Tongue (tissue), 3 donors: ENCODE measurements at places on chromosomes 1 and 21.

GRCh38 chr1:228978484-228979324, 243.4 kb downstream of the RHOU start:
- peak; percentile 87 for DNase-seq

- DNase-seq: no peak
Observed at GRCh38 chr1:242854466-242854865, 330.0 kb upstream of the PLD5 start.

GRCh38 chr1:65014321-65014720, 48.0 kb upstream of the JAK1 start:
- DNase-seq: no peak

DNA sequence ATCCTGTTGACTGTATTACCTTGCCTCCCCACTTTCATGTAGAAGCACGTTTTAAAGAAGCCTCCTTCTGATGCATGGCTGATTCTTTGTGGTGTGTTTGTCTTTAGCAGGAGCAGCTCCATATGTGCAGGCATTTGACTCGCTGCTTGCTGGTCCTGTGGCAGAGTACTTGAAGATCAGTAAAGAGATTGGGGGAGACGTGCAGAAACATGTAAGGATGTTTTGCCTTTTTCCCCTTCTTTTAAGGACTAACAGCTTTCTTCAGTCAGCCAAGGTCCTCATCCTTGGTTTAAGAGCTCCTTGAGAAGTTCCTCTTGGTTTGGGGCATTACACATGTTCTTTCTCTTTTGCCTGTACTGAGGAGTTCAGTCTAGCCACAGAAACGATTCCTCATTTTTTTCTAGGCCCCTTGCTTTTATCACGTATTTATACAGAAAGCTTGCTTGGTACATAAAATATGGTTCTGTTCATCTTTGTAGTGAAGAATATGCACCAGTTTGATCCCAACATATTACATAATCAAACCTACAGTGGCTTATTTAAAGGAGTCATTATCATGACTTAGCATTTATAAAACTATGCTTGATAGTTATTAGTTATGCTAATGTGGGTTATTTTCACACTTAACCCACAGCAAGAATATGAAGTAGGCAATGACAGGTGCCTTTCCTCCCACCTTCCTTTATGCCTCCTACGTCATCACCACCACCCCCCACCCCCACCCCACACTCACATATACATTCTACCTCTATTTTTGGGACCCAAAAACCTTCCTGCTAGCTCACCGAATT, 19.6 kb downstream of the CAP1 start:
- no peak for DNase-seq

DNA sequence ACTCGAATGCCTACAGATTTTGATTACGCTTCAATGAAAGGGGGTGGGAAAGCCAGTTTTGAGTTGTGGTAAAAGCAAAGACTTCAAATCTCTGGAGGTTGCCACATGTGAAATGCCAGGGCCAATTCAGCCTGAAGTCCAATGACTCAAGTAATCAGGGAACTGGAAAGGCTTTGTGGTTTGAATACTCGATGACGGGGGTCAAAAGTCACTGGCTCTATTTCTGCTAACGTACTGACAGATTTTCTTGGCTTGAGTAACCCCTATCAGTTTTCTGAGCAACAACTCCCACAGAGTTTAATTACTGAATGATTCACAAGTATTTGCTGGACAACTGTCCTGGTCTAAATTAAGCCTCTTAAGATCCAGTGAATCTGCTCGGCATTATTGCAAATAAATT, 152.2 kb downstream of the SIPA1L2 start:
- peak; percentile 58 for DNase-seq

DNA sequence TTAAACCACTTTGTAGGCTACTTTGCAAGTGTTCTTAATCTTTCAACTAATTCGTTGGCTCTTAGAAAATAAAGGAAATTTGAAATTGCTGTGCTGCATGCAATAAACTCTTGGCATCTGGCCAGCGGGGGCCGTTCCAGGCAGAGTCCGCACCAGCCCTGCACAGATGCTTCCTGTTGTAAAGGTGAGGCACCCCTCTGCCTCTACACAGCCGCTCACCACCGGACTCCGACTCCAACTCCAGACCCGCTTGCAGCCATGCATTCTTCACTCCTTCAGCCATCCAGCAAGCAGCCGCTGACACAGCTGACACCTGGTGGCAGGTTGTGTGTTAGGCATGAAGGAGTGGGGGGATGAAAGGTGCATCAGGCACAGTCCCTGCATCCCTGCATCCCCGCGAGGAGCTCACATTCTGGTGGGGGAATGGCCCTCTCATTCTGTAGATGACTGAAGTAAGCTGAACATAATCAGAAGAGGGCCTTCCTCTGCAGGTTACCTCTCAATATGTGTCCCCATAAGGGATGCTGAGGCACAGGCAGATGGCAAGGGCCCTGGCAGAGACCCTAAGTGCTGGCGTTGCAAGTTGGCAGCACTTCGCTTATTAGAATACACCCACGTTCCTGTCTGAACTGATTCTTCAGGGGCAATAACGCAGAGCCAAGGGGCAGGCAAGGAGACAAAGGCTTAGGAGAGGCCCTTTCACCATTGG, 56.8 kb downstream of the GLIS1 start:
- peak; percentile 74 for DNase-seq

DNA sequence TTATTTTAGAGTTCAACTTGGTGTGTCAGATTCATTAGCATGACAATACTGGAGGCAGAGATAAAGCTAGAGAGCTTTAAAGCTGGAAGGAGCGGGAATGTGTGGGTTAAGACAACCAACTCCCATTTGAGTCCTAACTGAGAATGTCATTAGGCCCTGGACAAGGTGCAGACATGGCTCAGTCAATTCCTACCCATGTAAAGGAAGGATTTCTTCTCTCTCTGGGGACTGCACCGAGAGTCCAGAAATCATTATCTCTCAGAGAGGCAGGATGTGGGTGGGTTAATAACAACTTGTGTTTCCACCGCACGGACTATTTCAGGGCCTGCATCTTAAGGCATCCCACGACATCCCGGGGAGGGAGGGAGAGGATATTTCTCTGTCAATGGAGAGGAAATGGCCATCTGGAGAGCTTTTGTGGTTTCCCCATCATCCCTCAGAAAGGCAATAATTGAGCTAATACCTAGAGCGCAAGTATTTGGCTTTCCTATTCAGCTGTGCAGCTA, 46.7 kb upstream of the SARS1 start:
- no peak for DNase-seq

DNA sequence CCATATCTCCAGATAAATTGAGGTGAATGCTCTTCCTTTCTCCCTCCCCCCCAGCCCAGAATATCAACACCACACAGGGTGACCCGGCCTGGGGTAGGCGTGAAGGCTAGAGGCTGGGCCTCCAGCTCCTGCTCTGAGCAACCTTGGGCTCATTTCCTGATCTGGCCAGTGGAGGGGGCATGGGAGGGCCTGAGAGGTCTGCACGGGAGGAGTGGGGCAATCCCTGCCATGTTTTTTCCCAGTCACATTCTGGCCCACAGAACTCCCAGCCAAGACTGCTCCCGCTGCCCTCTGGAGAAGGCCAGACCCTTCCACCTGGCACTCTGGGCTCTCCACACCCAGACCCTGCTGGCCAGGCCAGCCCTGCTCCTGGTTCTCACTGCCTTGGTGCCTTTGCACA, 3.9 kb downstream of the CLDN19 start:
- no peak for DNase-seq

- no peak for DNase-seq
Observed at GRCh38 chr1:231927431-231927830, 300.8 kb downstream of the DISC1 start.

- DNase-seq: no peak
Observed at GRCh38 chr1:165933446-165934170, 106.2 kb downstream of the UCK2 start.

DNA sequence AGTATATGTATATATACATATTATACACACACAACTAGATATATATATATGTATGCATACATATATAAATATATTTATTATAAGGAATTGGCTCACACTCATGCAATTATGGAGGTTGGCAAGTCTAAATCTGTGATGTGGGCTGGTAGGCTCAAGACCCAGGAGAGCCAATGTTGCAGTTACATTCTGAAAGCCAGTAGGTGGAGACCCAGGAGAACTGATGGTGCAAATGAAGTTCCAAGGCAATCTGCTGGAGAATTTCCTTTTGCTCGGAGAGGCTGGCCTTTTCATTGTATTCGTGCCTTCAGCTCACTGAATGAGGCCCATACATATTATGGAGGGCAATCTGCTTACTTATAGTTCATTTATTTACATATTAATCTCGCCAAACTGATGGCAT, 9.4 kb downstream of the IVL start:
- peak; percentile 28 for DNase-seq

DNA sequence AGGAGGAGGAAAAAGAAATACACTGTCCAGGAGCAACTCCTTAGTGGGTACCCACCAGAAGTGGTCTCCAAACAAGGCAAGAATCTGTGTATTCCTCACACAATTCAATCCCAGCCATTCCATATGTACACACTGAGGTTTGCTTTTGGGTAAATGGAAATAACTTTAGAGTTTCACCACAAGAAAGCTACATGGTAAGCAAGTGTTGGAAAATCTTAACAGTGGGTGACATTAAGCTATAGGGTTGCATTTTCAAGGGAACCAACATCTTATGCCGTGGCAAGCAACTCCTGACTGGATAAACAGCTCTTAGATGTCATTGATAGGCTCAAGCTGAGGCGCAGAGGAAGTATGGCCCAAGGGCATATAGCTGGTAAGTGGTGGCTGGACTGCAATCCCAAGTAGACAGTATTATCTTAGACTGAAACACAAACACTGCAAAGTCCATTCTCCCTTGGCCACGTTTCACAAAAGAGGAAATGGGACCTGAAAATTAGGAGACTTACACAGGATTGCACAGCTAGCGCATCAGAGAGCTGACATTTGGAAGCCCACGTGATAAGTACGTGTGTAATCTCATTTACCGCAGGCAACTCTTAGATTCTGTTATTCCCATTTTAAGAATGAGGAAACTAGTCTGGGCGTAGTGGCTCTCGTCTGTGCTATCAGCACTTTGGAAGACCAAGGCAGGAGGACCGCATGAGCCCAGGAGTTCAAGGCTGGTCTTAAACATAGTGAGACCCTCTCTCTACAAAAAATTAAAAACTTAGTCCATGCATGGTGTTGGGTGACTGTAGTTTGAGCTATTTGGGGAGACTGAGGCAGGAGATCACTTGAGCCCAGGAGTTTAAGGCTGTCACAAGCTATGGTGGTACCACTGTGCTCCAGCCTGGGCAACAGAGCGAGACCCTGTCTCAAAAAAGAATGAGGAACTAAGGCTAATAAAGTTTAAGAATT, 4.0 kb upstream of the BRWD1 start:
- no peak for DNase-seq

DNA sequence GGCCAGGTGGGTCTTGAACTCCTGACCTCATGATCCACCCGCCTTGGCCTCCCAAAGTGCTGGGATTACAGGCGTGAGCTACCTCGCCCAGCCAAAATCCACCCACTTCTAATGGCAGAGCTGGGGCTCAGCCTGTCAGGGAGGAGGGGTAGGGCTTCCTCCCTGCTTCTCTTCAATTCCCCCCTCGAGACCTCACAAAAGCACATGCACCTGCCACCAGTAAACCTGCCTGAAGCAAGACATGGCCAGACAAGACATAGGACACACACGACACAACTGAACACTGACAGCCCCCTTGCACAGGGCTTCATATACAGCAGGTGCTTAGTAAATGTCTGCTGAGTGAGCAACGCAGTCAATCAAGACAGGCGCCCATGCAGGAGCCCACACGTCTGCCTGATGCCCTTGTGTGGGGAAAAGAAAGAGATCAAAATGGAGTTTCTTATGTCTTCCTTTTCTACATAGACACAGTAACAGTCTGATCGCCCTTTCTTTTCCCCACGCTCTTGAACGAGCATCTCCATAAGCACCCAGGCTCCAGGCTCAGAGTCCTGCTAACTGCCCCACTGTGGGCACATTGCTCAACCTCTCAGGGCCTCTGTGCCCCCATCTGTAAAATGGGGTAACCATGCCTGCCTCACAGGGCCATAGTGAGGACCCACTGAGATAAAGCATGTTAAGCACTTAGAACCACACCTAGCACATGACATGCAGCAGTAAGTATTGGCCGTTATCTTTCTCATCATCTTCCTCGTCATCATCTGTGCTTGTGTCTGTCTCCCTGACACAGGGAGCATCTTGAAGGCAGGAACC, 8.8 kb downstream of the SDC3 start:
- DNase-seq: no peak

GRCh38 chr1:223087291-223088255, 55.5 kb downstream of the TLR5 start:
- peak; percentile 92 for DNase-seq

- DNase-seq: no peak
Observed at GRCh38 chr1:176998183-176998795, 166.2 kb downstream of the ASTN1 start.

DNA sequence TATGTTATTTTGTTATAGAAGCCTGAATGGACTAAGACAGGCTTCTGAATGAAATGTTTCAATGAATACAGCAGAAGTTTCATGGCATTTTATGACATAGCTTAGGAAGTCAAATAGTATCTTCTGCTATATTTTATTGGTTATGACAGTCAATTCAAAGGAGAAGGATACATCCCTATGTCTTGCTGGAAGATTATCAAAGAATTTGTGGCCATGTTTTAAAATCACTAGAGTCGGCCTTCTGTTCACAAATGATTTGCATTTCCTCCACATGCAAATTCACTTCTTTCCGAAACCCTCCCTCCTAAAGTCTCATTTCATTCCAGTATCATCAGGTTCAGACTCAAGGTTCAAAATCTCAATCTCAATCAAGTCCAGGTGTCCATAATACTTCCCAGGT, 679.2 kb upstream of the ADAMTS5 start:
- DNase-seq: no peak

GRCh38 chr1:169836198-169836597, 41.5 kb upstream of the METTL18 start:
- DNase-seq: no peak

- DNase-seq: no peak
Observed at GRCh38 chr1:50901872-50902271, 58.2 kb downstream of the FAF1 start.

DNA sequence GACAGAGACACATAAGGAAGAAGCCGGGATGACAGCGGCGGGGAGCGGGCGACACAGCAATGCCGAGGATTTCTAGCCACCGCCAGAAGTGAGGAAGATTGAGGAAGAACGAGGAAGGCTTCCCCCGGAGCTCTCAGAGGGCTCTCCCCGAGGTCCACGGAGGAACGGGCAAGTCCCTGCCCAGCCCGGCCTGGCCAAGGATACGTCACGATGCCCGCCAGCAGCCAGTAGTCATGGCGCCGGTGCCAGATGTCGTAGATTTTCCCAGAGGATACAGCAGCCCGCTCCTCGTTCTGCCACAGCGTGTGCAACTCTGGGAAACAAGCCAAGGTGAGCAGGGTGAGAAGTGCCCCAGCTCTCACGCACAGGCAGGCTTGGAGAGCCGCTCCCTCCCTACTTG, 65.9 kb downstream of the KCNAB2 start:
- DNase-seq: peak; percentile 14

DNA sequence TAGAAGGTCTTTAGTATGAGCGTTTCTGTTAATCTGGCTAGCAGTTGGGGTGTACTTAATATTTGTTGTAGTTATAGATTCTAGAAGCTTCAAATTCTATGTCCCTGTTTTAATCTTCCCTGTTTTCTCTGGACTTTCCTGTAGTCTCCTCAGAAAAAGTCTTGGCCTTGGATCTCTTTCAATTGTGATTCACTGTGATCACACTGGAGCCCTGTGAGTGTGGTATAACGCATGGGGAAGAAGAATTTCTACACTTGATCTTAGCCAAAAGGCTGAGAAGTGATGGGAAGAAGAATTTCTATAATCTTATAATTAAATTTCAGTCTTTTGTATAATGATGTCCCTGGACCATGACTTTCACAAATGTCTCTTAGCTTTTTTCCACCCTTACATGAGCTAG, 36.7 kb upstream of the COP1 start:
- DNase-seq: no peak
